Gastrocnemius medialis (tissue), 4 donors: ENCODE measurements at places on chromosomes 1 and 21.

- DNase-seq = no peak
These were observed 25.1 kb upstream of the HUNK start for GRCh38 chr21:31847761-31848160.

DNA sequence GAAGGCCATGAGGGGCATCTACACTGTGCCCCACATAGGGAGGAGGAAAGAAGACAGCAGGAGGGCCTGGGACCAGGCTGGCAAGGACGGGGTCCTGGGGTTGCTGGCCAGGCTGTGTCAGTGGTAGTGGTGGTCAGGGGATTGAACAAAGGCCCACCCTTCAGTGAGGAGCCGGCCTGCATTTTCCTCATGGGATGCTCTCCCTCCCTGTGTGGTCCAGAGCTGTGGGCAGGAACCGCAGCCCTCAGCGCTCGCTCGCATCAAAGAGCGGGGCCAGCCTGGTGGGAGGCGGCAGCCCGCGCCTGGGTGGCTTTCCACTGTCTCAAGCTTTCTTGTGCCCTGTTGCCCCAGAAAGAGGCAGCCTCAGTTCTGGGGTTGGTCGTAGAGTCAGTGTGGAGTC lies 24.8 kb downstream of the LHX4 start:
- no peak for DNase-seq

DNA sequence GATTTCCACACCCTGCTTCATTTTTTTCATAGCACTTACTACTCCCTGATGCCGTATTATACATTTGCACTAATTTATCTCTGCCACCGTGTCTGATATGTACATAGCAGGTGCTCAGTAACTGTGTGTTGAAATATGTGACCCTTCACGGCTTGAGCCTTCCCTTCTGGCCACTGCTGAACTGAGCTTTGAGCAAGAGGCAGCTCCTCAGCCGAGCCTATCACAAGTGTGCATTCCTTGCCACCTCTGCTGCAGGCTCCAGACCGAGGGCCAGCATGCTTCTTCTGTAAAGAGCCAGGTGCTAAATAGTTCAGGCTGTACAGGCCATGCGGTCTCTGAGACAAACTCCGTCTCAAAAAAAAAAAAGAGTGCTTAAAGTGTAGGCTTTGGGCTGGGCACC lies 22.6 kb downstream of the PLEKHM2 start:
- DNase-seq = peak; percentile 87

DNA sequence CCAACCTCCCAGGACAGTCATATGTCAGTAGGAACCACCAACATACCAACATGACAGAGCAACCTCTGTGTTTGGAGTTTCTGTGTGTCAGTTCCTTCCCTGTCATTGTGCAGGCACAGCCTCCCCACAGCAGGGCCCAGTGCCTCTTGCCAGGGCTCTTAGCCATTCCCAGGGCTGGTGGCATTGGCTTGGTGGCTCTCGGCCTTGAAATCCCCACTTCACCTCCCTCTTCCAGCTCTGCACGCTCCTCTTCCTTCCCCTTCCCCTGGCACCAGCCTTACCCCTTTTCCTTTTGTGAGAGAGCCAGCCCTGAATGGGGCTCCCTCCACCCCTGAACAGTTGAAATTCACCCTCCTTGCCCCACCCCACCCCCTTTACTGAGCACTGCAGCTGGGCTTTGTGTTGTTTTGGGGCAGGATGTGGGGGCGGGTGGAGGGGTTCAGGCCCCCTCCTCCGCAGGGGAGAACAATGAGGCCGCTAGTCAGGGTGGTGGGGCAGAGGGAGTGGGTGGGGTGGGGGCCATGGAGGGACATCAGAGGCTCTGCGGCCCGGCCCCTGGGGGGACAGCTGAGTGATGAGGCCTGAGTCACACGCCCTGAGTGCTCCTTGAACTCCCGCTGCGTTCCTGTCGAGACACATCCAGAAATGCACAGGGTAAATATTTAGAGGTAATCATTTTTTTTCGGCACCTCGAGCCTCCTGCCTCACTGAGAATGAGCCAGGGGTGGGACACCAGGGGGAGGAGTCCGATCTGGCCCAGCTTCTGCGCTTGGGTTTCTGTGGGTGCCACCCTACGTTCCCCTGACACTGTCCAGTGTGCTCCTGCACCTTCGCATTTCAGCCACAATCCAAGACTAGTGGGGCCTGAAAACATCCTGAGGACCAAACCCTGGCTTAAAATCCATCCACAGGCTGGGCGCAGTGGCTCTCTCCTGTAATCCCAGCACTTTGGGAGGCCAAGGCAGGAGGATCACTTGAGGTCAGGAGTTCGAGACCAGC lies 28.6 kb downstream of the LGR6 start:
- DNase-seq = no peak

GRCh38 chr1:20729155-20729931 lies 3.2 kb downstream of the SH2D5 start:
- no peak for DNase-seq

DNA sequence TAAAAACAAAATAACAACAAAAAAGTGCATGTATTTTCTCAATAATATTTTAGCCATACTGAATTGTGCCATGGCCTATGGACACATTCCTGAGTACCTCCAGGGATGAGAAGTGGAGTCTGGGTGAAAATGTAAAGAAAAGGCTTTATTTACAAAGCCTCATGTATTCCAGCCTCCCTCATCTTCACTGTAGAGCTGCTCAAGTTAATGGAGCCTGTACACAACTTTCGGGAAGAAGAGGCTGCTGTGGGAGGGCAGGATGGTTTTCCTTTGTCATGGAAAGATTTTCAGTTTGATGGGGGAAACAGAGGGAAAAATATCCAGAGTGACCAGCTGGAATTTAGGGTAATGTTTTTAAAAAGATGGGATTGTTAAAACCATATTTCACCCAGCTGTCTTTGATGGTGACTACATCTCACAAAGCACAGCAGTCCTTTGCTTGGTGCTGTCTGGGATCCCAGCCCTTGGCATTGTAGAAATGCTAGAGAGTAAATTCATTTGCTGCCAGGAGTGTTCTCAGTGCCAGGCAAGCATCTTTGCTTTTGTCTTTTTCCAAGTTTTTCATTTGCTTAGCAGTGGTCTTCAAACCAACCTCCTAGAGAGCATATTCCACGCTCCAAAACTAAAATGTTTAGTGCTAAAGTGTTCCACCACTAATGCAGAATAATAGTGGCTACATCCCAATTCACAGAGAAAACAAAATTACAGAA lies 54.9 kb downstream of the DPT start:
- no peak for DNase-seq

DNA sequence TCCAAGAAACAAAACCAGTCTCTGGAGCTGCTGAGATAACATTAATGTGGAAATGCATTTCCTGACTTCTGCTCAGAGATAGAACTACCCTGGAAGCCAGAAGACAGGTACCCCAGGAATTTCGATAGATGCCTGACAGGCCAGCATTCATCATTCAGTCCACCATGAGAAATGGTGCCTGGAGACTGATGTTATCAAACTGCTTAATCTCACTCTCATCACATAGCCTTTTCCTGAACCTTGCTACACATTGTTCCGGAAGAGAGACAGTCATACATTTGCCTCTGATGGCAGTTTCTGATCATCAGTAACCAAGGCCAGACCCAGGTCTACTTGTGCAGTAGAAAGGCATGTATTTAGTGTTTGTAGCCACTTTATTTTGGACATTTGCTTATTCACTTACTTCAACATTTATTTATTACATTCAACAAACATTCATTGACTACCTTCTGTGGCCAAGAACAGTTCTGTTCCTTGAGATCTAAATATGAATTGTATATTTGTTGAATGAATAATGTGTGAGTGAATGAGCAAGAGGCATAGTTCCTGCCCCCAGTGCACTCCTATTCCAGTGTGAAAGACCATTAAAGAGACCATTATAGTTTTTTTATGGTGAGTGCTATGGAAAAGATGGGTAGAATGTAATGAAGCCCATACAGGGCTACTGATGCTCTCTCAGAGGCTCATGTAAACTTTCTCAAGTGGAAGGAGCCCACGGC lies 485.7 kb downstream of the NUF2 start:
- no peak for DNase-seq

GRCh38 chr1:27006683-27007082 lies 6.0 kb downstream of the TENT5B start:
- no peak for DNase-seq

DNA sequence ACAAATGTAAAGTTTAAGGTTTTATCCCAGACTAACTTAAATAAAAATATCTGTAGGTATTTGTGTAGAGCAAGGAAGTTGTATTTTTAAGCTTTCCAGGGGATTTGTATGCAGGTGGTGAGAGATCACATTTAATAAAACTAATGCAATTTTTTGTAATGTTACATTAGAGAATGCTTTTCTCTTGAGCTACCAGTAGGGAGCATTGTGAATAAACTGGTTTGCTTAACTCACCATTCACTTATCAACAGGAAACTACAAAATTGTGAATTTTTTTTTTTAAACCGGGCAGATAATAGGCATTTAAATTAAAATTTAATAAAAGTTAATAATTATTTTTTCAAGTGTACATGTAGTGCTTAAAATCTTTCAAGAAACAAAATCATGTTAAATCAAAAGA lies 78.6 kb downstream of the IVNS1ABP start:
- DNase-seq = no peak

- no peak for DNase-seq
These were observed 4.0 kb downstream of the FTCD start for GRCh38 chr21:46151261-46151988.

DNA sequence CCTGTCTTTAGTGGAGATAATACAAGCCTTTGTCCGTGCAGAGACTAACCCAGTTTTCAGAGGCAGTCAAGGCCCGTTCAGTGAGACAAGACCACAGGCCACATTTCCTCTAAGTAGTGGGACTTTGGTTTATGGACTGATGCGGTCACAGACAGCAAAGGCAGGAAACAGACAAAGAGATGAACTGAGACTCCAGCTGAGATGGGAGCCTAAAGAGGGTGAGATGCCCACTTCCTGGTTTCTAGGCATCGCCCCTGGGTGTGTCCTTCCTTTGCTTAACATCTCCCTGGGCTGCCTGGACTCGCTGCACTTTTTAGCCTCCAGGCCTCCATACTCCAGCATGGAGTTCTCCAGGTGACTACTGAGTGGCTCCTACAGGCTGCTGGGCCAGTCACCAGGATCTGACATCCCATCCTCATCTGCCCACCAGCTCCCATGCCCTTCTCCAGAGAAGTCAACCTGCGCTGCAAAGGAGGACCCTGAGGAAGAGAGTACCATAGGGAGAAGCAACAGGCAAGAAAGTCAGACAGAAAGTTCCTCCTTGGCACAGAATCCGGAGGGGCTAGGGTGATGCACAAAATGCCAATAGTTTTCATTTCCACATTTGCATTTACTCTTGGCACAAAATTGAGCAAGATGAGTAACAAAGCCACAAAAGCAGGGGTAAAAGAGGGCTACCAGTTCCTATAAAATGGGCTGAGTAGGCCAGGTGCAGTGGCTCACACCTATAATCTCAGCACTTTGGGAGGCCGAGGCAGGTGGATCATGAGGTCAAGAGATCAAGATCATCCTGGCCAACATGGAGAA lies 15.1 kb downstream of the THEMIS2 start:
- no peak for DNase-seq

- no peak for DNase-seq
These were observed 47.8 kb upstream of the NRDC start for GRCh38 chr1:51926171-51926812.

- no peak for DNase-seq
These were observed 12.7 kb upstream of the GADD45A start for GRCh38 chr1:67672260-67672803.

- DNase-seq = no peak
These were observed 10.3 kb downstream of the C1orf141 start for GRCh38 chr1:67124455-67124854.

GRCh38 chr1:53266038-53266437 lies 27.7 kb upstream of the MAGOH start:
- no peak for DNase-seq

GRCh38 chr1:24925963-24926362 lies 4.1 kb downstream of the RUNX3 start:
- DNase-seq = no peak

DNA sequence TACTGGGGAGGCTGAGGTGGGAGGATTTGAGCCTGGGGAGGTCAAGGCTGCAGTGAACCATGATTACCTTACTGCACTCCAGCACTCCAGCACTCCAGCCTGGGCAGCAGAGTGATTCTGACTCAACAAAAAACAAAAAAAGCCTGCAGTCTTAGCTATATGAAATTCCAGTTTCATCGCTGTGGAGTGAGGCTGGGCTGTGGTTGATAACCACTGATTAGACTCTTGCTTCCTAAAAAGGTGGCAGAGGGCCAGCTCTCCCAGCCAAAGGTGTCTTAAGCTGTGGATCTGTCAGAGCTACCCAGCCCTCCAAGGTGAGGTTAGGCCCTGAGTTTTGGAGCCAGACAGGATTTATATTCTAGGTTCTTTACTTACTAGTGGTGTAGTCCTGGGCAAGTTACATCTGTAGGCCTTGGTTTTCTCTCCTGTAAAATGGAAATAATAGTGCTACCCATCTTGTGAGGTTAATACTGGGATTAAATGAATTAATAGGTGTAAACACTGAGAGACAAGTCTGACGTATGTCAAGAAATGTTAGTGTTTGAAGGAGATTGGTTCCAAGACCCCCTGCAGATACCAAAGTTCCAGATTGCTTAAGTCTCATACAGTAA lies 35.9 kb downstream of the TMCC2 start:
- DNase-seq = no peak

DNA sequence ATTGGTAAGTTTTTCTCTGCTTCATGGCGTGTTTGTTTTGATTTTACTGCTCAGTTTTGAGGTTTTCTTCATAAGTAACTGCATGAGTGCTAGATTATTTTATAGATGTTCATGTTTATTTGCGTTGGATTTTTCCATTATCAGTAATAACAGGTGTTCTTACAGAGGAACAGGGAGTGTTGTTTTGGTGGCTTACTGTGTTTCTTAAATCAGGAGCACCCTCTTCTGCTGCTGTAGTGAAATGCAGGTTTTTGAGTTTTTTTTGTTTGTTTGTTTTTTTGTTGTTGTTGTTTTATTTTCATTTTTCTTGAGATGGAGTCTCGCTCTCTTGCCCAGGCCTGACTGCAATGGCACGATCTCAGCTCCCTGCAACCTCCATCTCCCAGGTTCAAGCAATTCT lies 32.6 kb downstream of the CTBS start:
- no peak for DNase-seq

GRCh38 chr1:31483012-31483946 lies 70.3 kb downstream of the SERINC2 start:
- DNase-seq = peak; percentile 47

DNA sequence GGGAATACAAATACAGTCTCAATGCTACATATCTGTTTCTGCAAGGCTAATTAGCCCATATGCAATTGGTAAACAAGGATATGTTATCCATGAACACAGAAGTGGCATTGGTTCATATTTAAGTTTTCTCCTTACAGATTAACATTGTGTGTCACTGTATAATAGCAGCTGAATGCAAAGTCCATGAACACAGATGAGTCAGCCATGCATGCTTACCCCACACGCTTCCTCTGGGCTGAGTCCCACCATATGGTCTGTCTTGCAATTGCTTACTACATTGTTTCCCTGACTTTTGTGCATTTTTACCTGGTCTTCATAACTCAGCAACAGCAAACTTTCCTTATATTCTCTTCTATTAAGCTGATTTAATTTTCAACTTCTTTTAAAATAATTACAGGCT lies 41.5 kb upstream of the TSNAX start:
- no peak for DNase-seq
